ENCODE measurements at places on chromosomes 2 and 18.

DNA sequence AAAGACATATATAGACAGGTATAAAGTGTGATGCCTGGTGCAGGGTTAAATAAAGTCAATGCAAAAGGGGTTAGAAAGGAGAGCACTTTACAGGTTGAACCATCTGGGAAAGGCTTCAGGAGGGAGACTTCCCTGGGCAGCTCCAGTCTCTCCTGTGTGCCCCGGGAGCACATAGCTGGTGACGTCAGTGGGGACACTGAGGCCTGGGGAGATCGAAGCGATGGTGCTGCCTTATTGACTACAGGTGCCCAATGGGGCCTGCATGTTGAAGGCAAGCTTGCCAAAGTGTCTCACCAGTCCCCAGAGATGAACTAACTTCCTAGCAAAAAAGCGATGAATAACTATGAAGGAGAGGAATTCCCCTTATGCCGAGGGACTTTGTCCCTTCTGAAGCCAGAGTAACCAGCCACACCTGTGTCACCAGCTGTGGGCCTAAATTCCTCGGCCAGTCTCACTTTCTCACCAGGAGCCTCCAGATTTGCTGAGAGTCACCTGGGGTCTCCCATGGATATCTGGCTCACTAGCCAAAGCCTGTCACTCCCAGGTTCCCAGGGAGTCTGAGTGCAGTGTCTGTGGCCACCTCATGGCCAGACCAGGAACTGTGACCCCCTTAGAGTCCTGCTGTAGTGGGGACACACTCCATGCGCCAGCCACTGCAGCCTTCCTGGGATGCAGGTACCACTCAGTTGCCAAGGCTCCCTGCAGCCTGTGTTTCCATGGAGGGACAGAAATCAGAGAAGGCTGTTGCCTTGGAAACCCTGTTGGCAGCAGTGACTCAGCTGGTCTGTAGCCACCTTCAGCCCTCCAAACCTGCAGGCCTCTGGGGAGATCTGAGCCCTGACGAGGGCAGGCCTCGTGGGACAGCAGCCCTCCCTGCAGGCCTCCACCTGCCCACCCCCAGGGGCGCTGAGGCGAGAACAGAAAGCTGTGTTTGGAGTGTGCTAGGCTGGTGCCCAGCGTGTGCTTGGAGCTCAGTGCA is 128.7 kb downstream of the CTIF start:
- DNase-seq = no peak

DNA sequence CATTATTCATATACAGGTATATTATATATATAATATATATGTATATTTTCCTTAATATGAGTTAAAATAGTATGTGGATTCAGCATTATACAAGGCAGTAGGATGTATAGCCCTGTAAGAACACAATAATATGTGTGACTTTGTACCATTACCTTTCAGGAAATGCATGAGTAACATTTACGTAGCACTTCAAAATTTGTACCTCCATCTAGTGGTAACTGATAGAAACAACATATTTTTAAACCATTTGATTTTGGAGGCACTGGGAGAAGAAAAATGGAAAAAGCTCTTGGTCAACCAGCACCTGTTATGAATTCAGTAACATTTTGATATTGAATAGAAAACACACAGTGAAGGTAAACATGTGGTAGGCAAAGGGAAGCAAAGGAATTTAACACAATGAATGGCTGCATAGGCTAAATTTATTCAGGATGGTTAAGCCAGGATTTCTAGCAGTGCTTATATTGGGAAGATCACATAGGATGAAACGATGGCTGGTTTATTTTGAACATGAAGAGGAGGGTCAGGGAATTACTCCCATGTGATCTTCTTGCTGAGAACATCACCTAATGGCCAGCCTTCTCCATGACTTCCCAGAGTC is 565.5 kb downstream of the CCDC85A start:
- no peak for DNase-seq

DNA sequence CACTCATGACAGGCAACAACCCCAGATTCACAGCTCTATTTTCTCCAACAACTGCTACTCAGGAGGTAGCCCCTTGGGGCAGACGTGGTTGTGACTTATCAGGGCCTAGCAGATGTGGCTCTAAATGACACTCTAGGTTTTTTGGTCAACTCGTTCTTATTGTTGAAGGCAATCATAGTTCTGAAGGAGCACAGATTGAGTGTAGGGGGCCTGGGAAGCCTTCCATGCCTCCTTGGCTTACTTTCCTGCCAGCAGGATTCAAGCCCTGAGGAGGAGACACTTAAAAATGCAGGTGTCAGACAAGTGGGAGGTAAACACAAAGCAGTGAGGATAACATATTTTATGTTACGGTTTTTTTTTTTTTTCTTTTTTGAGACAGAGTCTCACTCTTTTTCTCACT is 23.5 kb upstream of the SUCLG1 start:
- no peak for DNase-seq

GRCh38 chr2:71526975-71527374 is 73.6 kb downstream of the DYSF start:
- DNase-seq = no peak

DNA sequence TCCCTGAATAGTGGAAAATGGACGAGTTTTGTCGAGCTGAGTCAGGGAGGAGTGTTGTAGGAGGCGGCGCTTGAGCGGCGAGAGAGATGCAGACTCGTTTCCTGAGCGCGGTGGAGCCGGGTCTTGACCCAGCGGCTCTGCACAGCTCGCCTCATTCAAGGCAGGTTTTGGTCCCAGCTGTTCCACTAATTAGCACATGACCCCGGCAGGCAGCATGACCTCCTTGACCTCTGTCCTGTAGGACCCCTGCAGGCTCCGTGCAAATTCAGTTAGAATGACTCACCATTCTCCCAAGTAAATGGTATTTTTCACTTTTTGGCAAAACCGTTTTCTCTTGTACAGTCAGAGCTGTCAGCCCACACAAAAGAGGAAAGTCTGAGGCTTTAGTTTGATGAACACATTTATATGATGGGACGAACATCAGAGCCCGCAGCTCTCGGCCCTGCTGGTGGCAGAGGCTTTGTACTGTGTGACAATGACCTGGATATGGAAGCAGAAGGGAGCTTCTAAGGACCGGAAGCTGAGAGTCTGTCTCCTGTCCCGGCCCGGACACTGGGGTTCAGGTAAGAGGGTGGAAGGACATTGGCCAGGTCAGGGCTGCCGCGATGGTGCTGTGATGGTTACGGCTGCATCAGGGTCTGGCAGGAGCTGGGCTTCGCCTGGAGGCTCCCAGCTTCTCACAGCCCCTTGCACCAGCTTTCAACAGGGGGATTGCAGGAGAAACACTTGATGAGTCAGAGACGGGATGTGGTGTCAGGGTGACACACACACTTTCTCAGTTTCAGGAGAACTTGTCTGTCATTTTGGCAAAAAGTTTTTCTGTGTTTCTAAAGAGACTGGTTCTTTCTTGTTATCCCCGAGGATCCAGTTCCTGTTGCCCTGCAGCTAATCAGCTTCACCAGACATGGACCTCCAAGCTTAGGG is 29.9 kb upstream of the ALKAL2 start:
- DNase-seq = peak; percentile 18

DNA sequence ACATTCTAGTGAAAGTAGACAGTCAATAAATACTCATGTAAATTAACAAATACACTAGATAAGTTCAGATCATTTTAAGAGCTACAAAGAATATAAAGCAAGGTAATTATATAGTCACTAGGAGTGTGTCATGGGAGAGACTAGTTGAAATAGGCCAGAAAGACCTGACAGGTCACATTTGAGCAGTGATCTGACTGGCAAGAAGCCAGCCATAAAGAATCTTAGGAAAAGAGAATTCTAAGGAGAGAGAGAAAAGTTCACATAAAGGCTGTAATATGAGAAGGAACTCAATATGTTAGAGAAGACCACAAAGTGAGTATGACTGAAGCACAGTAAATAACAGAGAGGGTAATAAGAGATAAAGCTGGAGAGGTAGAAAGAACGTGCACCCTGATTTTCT is 31.2 kb downstream of the VSNL1 start:
- DNase-seq = no peak

DNA sequence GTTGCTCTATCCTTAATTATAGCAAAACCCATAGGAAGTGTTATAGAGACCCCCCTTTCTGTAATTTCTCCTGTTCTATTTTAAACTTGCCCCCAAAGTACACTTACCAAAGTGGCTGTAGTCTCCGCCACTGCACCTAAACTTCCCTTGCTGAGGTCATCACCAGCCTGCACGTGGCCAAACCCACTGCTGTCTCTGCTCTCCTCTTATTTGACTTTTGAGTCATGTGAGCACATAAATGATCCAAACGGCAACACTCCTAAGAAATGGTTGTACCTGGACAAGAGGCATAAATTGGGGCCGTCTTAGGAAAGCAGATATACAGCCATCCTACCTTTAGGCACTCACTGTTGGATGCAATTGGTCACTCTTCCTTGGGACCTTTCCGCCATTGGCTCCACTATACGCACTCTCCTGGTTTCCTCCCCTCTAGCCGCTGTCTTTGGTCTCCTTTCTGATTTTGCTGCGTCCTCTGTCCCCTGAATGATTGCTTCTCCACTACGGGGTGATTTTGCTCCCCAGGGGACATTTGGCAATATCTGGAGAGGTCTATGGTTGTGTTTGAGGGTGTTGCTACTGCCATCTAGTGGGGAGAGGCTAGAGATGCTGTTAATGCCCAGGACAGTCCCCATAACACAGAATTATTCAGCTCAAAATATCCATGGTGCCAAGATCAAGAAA is 19.2 kb upstream of the IL36G start:
- peak; percentile 14 for DNase-seq

- no peak for DNase-seq
Observed at GRCh38 chr2:240226672-240227537, 86.4 kb upstream of the OTOS start.

- DNase-seq = no peak
Observed at GRCh38 chr2:126855606-126856005, 43.1 kb upstream of the TEX51 start.

DNA sequence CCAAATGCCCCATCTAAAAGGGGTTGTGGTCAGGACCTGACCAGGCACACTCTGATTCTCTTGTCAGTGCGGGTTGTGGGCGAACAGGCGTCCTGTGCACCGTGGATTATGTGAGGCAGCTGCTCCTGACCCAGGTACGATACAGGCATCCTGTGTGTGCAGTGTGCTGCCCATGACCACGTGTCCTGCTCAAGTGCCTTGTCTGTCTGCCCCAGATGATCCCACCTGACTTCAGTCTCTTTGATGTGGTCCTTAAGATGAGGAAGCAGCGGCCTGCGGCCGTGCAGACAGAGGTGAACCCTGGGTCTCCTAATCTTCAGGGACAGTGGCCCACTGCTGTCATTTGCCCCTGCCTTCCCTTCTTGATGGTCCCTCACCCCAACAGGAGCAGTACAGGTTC is 14.6 kb downstream of the PTPN18 start:
- DNase-seq = no peak

GRCh38 chr2:73418343-73418742 is 32.7 kb downstream of the ALMS1 start:
- DNase-seq = no peak

DNA sequence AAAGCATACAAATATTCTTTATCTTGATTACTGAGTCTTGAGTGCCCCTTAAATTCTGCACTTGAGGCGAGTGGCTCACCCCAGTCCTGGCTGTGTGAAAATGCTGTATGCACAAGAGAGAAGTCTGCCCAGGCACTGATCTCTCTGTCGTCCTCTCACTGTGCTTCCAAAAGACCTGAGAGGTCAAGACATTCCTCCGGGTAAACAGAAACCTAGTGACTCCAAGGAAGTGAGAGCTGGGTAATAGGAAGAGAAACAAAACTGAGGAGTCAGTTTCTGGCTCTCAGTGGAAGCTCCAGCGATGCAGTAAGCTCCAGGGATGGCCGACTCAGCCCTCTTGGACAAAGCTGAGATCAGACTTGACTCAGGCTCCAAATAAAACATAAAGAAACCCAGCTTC is 70.9 kb downstream of the AAK1 start:
- no peak for DNase-seq

DNA sequence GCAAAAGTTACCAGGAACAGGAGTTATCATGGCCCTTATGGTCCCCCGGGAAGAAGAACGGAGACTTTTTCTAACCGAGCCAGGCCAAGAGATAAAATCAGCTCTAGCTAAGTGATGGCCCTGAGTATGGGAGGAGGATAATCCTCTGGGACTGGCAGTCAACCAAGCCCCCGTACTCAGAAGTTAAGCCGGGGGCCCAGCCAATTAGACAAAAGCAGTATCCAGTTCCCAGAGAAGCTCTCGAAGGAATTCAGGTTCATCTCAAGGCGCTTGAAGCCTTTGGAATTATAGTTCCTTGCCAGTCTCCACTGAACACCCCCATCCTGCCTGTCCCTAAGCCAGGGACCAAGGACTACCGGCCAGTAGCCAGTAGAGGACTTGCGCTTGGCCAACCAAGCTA is 365.3 kb upstream of the TCF4 start:
- DNase-seq = no peak

DNA sequence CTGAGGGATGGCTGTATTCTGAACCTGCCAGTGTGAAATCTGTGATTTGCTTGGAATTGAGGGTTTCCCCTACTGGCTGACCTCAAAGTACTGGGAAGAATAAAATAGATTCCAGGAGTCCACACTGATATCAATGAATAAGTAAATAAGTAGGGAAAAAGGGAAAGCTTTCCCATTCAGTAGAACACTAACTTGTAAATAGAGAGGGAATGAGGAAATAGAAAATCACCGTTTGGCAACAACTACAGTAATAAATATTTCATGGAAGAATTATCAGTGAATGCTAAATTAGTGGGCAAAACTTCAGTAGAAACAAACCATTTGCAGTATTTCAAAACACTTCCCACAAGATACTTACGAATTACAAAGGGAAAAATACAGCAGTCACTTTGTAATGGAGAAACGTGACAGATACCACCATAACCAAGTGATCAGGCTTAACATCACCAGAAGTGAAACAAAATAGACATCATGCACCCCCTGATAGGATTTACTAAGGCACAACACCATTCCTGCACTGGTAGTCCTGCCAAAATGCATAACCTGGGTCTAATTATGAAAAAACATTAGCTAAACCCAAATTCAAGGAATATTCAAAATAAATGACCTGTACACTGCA is 88.5 kb downstream of the ICA1L start:
- no peak for DNase-seq

GRCh38 chr2:211545582-211545981 is 989.2 kb downstream of the CPS1 start:
- no peak for DNase-seq

DNA sequence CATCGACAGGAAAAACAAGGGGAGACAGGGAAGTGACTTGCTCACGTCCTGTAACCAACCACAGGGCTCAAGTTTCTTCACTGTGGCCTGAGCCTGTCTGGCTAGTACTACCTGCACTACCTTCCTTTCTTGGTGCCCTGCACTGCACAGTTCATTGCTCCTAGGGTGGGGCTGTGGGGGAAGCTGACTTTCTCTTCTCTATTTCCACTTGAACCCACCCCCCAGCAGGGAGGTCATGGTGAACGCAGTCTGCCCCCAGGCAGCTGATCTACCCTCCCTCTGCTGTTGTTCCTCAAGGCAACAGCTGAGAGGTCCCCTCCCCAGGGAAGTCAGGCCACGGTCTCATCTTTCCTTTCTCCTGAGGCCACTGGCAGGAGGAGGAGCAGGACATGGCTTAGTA is 532.1 kb downstream of the SOX11 start:
- no peak for DNase-seq

DNA sequence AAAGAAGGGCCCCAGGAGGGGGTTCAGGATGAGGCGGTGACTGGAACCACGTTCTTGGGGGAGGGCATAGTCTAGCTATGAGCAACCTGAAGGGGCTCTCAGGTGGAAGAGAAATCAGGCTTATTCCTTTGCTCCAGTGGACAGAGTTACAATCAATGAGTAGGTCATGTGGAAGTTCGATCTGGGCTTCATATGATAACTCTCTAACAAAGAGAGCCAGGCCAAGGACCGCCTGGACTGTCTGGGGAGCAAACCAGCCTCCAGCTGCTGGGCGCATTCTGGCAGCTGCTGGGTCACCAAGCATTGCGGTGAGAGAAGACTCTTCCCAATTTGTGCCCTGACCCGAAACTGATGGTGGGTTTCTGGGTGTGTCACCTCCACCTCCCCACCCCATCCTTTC is 180.3 kb upstream of the SMAD2 start:
- no peak for DNase-seq
